ENCODE measurements at places on chromosomes 16 and 17.

GRCh38 chr16:31487071-31487719, 4.3 kb downstream of the SLC5A2 start:
- DNase-seq, result no peak

GRCh38 chr17:3766779-3767178, 34.2 kb downstream of the ITGAE start:
- no peak for DNase-seq

DNA sequence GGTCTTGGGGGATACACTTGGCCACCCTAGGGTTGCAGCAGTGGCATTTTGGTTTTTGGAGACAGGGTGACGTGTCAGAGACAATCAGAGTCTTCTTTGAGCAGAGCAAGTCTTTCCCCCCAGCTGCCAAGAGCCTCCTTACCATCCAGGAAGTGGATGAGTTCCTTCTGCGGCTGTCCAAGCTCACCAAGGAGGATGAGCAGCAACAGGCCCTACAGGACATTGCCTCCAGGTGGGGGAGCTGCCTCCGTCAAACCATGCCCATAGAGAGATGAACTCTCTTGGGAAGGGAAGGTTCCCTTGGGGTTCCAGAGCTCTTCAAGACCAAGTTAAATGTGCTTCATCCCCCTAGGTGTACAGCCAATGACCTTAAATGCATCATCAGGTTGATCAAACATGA, 11.3 kb downstream of the LIG3 start:
- DNase-seq, result no peak

DNA sequence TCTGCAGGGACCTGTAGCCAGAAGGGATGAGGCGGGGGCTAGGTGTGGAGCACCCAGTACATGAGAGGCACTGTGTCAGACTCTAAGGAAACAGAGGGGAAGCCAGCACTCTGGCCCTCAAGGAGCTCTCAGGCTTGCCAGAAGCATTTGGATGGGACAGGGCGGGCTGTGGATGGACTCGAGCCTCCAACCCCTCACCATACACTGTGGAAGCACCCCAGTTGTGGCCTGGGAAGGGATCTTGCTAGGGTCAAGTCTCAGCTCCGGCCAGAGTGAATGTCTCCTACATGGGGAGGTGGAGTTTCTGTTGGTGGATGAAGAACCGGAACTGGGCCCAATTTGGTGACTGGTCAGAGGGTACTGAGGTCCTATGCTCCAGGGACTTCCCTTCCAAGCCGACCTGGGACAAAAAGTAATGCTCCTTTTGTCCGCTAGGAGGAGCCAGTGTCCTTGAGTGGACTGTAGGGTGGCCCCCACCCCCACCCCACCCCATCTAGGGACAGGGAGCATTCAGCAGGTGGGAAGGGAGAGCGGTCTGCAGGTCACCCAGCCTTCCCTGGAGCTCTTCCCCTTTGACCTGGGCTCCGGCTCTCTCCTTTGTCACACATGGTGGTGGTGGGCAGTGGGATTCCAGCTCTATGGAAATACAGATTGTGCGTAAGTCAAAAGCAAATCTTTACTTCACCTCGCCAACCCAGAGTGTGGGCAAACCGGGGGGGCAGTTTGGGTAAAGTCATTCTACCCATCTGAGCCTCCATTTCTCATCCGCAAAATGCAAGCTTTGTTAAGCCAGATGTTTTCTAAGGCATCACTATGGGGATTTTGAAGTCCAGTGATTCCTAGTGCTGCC, 20.4 kb upstream of the PHB1 start:
- DNase-seq, result peak; percentile 17

GRCh38 chr16:1538804-1539520, 5.5 kb downstream of the TMEM204 start:
- peak; percentile 21 for DNase-seq

DNA sequence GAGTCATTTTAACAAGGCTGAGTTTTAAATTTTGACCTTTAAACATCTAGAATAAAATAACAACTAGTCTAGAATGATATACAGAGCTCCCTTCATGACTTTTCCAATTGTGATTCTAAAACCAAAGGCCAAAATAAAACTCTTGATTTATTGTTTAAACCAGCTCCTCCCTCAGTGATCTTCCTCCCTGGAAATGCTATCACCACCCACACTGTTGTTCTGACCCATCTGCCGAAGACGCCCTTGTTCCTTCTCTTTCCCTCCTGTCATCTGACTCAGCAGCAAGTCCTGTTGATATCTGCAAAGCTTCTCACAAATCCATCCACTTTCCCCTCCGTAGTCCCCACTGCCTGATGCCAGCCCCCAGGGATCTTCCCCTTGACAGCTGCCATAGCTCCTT, 231.6 kb upstream of the DYNLRB2 start:
- no peak for DNase-seq

GRCh38 chr16:64738321-64738960, 383.4 kb downstream of the CDH11 start:
- DNase-seq, result no peak

GRCh38 chr17:18262641-18263040, 2.2 kb downstream of the MIEF2 start:
- no peak for DNase-seq

DNA sequence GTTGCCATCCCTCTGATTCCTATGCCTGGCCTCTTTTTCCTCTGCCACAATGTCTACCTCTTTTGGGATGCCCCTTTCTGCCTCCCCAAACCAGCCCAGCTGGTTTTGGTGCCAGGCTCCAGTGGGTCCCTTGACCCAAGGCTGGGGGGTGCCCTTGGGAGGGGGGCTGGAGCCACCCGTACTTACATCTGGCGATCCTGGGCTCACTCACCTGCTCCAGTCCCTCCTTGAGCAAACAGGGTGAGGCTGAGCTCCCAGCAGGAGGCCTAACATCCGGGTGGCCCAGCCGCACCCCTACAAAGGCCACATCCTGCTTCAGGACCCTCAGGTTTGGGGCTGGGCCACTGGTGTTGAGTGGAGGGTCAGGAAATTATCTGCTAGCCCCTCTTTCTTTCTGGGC, 1.2 kb downstream of the ERN2 start:
- no peak for DNase-seq

DNA sequence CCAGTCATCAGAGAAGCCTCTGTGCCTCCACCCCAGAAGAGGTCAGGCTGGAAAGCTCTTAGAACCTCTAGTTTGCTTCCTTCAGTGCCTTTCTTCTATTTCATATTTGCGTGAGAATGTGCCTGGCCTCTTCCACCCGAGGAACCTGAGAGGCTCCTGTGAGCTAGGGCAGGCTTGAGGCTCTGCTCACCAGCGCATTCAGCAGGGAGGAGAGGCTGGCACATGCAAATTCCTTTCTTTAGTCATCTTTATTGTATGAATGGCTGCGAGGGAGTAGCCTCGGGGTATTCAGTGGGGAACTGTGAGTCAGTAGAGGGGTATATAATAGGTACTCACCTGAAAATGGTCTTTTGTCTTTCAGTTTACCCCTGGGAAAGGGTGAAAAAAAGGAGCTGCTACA, 268.3 kb downstream of the ABCC12 start:
- DNase-seq, result no peak

DNA sequence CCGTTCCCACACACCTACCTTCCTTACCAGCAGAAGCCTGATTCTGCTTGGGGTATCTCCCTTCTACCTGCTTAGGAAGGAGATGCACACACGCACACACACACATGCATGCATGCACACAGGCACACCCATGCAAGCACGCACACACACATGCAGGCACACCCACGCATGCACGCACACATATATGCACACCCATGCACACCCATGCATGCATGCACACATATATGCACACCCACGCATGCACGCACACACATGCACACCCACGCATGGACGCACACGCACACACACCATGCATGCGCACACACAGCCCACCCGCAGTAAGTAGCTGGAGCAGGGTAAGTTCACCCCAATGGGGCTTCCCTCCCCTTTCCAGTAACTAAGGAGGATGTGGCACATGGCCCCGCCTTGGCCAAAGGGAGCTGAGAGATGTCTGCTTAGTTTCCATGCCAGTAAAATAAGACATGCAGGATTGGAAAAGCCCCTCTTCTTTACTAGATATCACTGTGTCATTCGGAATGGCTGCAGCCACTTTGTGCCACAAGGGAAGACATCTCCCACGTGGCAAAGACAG, 33.7 kb downstream of the ADCY9 start:
- DNase-seq, result no peak

GRCh38 chr17:51869387-51869786, 289.1 kb downstream of the CA10 start:
- no peak for DNase-seq

- peak; percentile 30 for DNase-seq
Measured at GRCh38 chr17:17495536-17496188, 533 bp downstream of the RASD1 start.

- peak; percentile 83 for DNase-seq
Measured at GRCh38 chr16:67542464-67542863, 13.8 kb downstream of the RIPOR1 start.

DNA sequence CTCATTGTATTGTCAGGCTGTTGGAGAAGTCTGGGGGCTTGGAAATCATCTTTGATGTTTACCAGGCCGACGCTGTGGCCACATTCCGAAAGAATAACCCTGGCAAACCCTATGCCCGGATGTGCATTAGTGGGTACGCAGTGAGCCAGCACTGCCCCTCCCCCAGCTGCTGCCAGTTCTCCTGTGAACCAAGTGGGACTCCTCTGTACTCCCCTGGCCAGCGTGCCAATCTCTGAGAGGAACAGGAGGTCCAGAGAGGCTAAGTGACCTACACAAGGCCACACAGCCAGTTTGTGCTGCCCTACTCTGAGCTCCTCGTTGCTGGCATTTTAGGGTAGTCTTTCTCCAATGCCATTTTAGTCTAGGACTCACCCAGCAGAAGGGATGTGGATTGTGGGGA, 1.9 kb upstream of the LLGL2 start:
- DNase-seq, result no peak

- DNase-seq, result no peak
Measured at GRCh38 chr17:78965491-78965924, 14.2 kb downstream of the LGALS3BP start.

DNA sequence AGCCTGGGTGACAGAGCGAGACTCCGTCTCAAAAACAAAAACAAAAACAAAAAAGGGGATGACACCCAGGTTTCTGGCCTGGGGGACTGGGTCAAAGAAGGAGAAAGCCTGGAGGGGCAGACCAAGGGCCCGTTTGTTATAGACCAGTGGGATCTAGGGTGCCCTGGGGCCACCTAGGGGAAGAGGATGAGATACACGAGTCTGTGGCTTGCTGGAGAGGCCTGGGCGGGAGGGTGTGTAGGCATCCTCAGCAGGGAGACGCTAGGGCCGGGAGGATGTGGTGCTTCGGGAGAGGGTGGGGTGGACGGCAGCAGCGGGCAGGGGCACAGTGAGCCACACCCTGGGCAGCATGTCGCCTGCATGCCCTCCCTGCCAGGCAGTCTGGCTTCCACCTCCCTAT, 17.1 kb upstream of the CRK start:
- no peak for DNase-seq

GRCh38 chr17:76141212-76142038, at the start of gene FOXJ1:
TSS of gene FOXJ1 (minus strand) at chr17:76141245. CDS start at chr17:76140395, 850 bp downstream.
- DNase-seq, result peak; percentile 92

- DNase-seq, result no peak
Measured at GRCh38 chr16:83968306-83968851, 335 bp downstream of the NECAB2 start.

DNA sequence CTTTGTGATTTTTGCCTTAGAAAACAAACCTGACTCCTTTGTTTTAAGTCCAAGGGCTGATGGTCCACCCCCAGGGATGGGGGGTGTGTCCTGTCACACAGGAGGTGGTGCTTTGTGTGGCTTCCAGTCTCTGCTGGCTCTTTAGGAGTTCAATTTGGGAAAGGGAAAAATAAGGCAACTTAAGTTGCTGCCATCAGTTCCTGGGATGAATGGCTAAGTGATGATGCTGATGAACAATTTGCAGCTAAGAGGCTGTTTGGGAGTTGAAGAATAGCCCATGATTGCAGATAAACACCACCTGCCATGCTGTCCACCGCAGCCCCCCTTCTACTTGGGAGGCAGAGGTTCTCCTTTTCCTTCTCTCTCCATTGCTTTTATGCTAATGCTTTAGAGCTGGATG, 40.2 kb downstream of the ARL4D start:
- no peak for DNase-seq

DNA sequence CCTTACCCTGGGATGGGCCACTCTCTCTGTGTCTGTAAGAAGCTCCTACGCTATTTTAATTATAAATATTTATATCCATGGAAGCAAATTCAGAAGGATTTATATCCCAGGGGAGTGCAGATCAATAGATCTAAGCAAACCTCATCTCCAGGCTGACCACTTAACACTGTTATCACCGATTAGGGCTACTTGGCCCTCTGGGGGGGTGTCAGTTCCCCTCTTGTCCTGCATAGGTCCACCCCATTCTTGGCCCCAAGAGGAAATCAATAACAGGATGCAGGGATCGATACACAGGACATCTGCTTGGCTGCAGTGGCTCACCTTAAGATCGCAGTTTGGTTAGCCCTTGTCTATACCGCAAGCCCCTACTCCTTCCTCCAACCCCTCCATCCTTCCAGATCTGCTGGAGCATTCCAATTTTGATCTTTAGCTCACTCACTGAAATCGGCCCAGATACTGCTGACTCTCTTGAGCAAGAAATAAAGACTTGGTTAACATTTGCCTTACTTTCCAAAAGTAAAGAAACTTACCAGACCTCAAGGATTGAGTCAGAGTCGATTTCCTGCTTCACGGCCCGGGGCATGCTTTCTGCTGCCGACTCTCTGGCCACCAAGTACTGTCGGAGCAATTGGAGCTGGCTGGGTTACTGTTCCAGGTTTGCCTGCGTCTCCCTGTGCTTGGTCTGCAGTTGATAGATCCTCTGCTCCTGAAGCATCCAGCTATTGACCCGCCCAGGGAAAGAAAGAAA, 112.3 kb upstream of the PMFBP1 start:
- DNase-seq, result no peak

- no peak for DNase-seq
Measured at GRCh38 chr17:32256012-32256700, 9.5 kb upstream of the RHBDL3 start.

- no peak for DNase-seq
Measured at GRCh38 chr17:42917236-42917603, 16.6 kb downstream of the G6PC1 start.

GRCh38 chr17:70989280-70989679, 819.9 kb downstream of the KCNJ2 start:
- DNase-seq, result no peak

DNA sequence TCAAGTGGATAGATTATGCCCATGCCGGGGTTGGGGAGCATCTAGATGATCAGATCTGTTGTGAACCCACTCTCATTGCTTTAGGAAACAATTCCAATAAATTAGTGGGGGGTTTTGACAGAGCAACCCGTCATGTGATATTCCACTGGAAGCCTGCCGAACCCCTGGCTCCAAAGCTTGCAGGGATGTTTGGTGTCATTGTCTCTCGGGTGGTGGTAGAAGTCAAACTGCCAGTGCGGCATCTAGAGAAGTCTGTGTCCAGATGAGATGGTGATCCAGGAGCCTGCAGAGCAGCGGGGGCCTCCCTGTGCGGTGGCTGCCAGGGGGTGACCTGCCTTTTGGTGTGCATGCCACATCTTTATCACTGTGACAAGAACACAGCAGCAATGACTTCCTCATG, 91.7 kb downstream of the SHISA6 start:
- no peak for DNase-seq

DNA sequence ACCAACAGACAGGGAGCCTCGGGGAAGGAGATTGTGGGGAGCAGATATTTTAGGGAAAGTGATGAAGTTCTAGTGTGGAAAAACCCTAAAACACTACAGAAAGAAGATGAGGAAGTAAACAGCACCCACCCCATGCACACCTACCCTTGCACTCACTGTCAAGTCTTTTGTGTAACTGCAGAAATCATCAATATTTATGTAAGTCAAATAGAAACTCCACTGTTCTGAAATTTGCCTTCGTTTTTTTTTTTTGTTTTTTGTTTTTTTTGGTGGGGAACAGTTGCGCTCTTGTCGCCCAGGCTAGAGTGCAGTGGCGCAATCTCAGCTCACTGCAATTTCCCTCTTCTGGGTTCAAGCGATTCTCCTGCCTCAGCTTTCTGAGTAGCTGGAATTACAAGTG, 273.4 kb downstream of the CPPED1 start:
- no peak for DNase-seq
